ENCODE measurements at places on chromosomes 5 and 9.

- no peak for DNase-seq
Measured at GRCh38 chr9:29873579-29873978, 2300.3 kb upstream of the C9orf72 start.

DNA sequence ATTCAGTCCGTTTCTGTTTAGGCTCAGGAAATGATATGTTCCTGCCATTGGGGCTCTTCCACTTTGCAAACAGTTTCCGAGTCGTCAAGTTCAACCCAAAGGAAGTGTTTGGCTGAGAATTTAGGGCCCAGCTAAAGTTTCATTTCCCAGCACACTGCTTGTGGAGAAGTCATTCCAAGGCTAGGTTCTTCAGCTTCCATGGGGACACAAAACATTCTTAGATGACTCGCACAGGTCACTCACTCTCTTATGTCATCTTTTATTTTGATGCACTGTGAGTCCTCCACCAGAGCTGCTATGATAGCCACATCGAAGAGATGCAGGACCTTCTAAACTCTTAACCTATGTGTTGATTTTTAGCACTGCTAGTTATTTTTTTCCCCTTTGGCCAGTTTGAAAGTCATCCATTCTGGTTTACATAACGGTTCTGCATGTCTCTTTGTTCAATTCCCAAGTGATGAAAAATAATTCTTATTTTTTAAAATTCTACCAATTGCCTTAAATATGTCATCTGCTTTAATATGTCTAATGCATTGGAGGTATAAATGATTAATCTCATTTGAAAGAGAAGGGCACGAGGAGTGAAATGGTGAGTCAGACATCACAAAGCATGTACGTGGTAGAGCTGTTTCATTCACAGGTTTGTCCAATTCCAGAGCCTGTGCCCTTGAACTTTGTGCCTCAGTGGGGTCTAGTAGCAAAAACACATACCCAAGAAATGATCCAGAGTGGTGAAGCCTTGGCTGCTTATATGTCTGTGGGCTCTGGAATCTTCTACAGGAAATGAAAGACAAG is 84.3 kb downstream of the ZNF462 start:
- DNase-seq, result no peak

- no peak for DNase-seq
Measured at GRCh38 chr9:124190761-124191160, 67.0 kb upstream of the NEK6 start.

DNA sequence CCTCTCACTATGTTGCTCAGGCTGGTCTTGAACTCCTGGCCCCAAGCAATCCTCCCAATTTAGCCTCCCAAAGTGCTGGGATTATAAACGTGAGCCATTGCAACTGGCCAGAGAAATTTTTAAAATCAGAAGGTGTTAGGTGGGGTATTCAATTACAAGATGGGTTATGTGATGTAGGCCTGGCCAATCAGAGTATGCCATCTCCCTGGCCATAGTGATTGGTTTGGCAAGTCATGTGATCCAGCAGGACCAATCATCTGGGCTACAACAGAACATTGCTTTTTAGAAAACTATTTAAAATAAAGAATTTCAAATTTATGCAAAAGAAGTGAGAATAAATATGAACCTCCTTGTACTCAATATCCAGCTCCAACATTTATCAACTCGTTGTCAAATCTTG is 22.4 kb downstream of the NMRK1 start:
- DNase-seq, result no peak

DNA sequence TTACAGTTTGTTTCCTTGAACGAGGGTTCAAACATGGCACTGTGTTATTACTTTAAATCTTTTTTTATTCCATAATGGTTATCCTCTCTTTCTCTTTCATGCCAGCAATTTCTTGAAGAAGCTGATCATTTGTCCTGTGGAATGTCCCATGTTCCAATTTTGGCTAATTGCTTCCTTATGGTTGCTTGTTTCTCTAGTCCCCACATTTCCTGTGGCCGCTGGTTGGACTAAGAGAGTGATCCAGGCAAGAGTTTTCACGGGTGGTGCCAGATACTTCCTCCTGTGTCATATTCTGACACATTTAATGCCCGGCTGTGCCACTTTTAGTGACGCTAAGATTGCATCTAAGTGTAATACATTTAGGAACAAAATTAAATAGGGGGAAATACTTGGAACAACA is 83.8 kb upstream of the FAM169A start:
- DNase-seq, result no peak

DNA sequence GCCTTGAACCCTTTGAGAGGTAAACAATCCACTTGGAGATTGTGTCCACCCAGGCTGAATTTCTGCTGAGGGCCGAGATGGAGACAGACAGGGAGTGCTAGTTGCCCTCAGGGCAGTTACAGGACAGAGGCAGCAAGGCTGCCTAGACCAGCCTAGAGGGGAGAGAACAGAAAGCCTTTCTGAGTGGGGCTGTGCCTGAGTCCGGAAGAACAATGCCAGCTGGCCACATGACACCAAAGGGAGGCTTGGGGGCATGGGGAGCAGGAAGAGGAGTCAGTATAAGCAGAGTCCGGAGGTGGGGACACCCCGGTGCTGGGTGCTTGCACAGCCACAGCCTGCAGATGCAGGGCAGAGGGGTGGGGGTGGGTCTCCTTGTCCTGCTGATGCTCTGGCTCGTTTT is 145.7 kb downstream of the CFAP90 start:
- DNase-seq, result no peak

DNA sequence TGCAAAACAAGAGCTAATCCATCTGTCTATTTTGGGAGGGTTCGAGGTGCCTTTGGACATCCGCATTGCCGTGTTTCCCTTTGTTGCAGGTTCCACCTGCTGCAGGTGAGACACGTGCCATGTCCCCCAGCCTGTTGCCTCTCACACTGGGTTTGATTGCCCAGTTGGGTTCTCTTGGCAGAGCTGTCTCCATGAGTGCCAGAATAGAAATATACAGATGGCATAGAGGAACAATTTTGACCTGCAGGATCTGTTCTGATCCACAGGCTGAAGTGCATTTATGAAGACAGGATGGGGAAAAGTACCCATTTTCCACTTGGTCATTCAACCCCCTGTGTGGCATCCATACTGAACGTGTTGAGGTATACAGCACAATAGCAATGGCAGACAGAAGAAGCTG is 178.1 kb downstream of the SGCD start:
- no peak for DNase-seq

GRCh38 chr5:109849478-109850088 is 159.9 kb downstream of the MAN2A1 start:
- no peak for DNase-seq

DNA sequence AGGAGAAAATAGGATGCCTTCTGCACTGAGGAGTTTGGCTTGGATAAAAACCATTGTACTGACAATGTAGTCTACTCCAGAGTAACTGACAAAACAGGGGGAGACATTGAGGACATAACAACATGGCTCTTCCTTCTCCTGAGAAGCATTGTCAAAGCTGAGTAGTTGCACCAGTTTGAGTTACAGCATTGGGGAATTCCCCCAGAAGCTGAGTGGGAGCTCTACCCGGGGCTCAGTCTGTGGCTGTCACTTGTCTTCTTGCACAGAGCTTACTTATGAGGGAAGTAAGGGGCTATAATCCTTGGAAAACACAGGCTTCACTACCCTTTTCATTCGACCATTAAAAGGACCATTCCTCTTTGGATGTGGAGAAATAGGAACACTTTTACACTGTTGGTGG is 21.2 kb downstream of the HSPB3 start:
- no peak for DNase-seq

GRCh38 chr9:76717613-76718012 is 46.6 kb upstream of the PCA3 start:
- DNase-seq, result no peak

GRCh38 chr5:96075579-96076289 is 114.1 kb upstream of the ELL2 start:
- peak; percentile 2 for DNase-seq

DNA sequence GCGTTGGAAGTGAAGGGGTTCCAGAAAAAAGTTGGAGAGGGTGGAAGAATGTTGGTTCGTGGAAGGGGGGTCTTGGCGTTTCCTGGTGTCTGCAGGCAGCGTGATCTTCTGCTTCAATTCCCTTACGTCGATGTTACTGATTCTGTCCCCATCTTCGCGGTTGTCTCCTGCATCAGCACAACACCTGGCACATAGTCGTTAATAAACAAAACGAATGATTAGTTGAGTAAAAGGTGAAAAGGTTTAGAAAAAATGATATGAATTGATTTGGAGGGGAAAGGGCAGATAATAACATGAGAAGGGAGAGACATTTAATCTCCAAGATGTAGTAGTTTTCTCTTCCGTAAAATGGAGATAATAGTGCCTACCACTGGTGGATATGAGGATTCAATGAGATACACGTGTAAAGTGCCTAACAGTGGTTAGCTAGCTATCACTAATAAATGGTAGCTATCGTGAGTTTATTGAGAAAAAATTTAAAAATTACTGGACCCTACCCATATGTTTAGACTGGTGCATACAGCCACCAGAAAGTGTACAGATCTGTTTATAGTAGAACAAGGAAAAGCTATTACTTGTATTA is 556 bp downstream of the MTREX start:
- peak; percentile 23 for DNase-seq

DNA sequence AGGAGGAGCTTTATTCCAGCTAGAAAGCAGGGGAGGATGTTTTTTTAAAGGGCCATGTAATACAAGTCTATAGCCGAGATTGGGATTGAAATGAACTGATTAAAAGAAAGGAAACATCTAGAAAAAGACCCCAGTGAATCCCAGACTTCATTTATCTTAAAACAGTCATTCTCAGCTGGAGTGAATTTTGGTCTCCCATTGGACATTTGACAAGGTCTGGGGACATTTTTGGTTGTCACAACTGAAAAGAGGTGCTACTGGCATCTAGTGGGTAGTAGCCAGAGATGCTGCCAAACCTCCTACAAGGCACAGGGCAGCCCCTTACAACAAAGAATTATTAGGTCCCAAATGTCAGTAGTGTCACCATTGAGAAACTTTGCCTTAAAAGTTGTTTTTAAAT is 16.3 kb upstream of the SPINK4 start:
- no peak for DNase-seq

- no peak for DNase-seq
Measured at GRCh38 chr5:41507501-41507900, 2.9 kb downstream of the PLCXD3 start.

DNA sequence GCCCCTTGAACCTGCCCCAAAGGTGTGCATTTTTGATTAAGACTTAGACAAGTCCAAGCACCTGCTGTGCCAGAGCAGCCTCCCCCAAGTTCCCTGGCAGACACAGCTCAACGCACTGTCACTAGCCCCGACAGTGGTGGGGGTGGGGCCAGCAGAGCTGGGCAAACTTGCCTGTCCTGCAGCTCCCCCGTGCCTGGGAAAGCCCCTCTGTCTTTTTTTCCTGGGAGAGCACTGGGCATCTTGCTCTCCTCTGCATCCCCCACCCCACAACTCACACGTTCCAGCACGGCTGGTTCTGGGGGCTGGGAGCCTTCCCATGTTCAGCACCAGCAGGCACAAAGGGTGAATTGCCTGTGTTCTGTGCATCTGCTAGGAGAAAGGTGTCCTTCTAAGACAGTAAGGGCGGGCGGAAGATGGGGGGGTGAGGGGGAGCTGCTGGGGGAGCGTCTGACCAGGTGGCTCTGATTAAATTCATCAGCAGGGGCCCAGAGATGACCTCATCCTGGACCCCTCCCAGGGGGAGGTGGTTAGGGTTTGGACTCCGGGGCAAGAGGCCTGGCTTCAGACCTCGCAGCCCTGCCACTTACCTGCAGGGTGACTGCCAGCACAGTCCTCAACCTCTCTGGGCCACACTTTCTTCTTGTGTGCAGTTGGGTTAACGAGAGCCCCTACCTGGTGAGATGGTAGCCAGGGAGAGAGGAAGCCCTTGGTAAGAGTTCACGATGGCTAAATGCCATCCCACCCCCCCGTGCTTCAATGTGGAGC is 23.5 kb downstream of the HMCN2 start:
- DNase-seq, result no peak

GRCh38 chr9:87615547-87616148 is 110.3 kb upstream of the CTSL start:
- DNase-seq, result no peak

GRCh38 chr5:34485768-34486030 is 170.4 kb upstream of the RAI14 start:
- no peak for DNase-seq

GRCh38 chr9:89096807-89097206 is 81.8 kb downstream of the SHC3 start:
- DNase-seq, result no peak

DNA sequence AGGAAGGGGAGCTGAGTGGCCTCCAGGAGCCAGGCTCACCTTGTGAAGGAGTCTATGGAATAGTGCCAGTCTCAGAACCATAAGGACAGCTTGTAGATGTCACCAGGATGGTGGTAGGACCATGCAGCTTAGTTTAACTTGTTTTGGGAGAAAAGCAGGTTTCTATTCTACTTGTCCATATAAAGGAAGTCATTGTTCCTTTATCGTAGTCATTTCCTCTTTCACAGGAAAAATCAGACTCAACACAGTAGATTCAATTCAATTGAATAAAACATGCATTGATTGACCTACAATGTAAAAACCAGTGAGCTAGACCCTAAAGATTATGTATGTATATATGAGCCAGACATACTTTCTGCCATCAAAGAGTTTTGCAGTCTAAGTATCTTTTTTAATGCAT is 53.3 kb downstream of the MEGF10 start:
- no peak for DNase-seq

GRCh38 chr9:28363151-28363562 is 789.9 kb upstream of the C9orf72 start:
- DNase-seq, result no peak

GRCh38 chr9:115207003-115207836 is 89.3 kb upstream of the TNC start:
- DNase-seq, result peak; percentile 54

DNA sequence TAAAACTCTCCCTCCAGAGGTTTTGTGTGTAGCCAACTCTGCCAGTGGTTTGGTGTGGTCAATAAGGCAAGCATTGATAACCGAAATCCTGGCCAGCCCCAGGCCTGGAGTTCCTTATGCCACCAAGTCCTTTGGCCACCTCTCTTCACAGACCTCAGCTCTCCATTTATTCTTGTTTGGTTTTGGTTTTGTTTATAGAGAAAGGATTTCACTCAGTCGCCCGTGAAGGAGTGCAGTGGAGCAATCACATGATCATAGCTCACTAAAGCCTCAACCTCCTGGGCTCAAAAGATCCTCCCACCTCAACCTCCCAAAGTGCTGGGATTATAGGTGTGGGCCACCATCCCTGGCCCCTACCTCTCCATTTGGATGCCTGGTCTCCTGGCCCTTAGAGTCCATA is 55.4 kb upstream of the PPARGC1B start:
- DNase-seq, result no peak

GRCh38 chr9:95093586-95093985 is 223.9 kb downstream of the FANCC start:
- DNase-seq, result no peak

DNA sequence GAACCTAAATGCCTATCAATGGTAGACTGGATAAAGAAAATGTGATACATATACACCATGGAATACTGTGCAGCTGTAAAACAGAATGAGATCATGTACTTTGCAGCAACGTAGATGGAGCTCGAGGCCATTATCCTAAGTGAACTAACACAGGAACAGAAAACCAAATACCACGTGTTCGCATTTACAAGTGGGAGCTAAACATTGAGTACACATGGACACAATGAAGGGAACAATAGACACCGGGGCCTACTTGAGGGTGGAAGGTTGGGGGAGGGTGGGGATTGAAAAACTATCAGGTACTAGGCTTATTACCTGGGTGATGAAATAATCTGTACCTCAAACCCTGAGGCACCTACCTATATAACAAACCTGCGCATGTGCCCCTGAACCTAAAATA is 22.4 kb upstream of the DEPDC1B start:
- DNase-seq, result peak; percentile 2
